ENCODE measurements at places on chromosomes 2 and 18.

- DNase-seq, result no peak
Measured at GRCh38 chr2:206764673-206765241, 371 bp downstream of the MDH1B start.

- DNase-seq, result no peak
Measured at GRCh38 chr18:48391868-48392267, 17.3 kb downstream of the ZBTB7C start.

- no peak for DNase-seq
Measured at GRCh38 chr2:3739313-3739712, 35.9 kb downstream of the DCDC2C start.

DNA sequence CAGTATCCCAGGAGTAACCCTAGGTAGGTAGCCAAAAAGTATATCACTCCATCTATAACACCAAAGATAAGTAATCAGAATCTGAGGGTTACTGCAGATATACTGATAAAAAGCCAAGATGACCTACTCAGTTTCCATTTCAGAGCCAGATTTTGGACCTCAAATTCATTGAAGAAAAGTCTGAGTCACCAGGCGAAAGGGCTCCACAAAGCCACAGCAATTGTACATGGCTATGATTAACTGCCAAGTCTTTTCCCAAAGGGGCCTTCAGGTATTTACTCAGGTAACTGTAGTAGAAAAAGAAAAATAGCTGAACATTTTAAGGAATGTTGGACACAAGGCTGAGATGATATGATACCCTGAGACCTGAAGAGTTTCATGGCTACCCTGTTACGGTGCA lies 75.6 kb upstream of the KCNH7 start:
- no peak for DNase-seq

DNA sequence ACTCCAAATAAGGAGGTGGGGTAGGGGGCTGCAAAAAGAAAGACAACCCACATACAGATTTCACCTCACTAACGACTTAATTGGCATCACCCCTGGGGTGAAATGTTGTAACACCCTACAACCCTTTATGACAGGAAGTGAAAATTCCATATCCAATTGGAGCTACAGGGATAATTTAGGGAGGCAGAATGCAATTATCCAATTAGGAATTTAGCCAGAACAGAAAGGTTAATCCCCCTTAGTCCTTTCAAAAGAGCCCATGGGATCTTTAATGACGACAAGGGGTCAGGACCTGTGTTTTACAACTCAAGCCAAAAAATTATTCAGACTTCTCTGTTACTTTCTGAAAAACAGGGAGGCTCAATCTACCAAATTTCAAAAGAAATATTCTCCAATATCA lies 1027.1 kb downstream of the TMEM182 start:
- no peak for DNase-seq

DNA sequence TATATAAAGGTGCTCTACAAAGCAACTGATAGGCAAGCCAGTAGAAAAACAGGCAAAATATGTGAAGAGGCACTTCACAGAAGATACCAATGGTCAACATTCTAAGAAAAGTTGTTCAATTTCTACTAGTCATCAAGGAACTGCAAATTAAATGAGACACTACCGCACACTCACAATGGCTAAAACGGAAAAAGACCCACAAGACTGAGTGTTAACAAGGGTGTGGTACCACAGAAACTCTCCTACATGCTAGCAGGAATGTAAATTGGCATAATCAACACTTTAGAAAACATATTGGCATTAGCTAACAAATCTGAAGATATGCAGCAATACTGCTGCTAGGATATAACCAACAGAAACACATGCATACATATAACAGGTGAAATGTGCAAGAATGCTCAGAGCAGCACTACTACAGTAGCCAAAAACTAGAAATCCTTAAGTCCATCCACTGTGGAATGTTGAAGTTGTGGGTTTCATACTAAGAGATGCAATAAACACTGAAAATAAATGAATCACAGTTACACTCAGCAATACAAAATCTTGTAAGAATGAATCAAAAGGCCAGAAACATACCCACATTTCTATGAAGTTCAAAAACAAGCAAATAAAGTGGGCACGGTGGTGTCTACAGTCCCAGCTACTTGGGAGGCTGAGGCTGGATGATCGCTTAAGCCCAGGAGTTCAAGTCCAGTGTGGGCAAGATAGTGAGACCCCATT lies 9.2 kb downstream of the RNU4ATAC start:
- no peak for DNase-seq

DNA sequence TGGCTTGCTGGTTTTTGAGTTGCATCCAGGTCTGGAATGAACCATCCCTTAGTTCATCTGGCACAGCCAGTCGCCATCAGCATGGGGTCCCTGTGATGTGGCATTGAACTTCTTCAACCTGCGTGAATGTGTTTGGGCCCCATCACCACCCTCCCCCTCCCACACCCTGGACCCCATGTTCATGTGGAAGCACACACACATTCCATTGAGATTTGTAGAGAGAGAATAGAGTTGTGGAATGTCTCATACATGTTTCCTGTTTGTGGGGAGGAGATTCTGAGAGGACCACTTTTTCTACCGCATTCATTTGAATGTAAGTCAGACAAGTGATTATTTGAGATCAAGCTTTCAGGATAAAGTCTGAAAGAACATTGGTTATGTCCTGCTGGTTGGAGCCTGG lies 117.6 kb upstream of the EML6 start:
- DNase-seq, result no peak

GRCh38 chr18:37322492-37323035 lies 243.0 kb downstream of the CELF4 start:
- peak; percentile 30 for DNase-seq

DNA sequence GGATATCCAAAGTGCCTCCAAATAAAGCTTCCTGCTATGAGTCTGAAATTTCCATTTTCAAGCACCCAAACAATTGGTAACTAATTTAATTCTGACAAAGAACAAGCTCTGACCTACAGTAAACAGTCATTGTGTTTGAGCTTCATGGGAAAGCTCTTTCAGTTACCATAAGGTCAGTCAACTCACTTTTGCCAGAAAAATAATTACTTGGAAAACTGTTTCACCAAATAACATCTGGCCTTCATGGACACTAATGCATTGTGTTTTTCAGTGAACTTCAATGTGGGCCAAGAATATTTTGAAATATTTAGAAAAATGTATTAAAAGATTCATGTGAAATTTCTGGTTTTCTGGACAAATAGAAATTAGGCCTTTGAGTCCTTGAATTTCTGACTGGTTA lies 369.9 kb downstream of the GALR1 start:
- peak; percentile 51 for DNase-seq

GRCh38 chr2:40281021-40281940 lies 170.6 kb downstream of the SLC8A1 start:
- peak; percentile 56 for DNase-seq

DNA sequence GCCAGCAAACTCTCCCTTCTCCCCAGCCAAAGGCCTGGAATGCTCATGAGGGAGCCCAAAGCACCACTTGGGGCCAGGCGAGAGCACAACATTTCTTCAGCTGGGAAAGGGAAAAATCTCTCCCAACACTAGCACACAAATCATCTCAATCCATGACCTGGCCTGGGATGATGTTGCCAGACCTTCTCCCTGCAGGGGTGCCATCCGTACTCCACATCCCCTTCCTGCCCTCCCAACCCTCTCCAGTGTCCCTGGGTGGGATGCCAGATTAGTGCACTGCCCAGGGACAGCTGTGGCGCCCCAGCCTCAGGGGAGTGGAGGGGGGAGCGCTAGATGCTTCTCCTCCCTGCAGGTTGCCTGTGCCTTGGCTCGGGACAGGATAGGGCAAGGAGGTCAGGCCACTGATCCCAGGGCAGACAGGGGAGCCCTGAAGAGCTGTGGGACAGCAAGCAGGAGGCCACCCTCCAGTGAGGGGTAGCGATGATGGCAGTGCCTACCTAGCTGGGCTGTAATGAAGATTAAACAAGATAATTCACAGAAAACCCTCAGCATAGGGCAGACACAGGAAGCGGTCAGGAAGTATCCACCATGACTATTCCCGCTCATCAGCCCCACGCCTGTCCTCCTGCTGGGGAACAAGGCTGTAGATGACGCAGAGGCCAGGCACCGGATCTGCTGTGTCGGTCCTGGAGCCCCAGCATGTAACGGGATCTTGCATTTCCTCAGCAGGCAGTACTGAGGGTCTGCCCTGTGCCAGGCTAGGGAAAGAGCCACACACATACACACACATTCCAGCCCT lies 31.1 kb downstream of the SERTAD2 start:
- no peak for DNase-seq

GRCh38 chr2:239113171-239113570 lies 265.3 kb downstream of the TWIST2 start:
- DNase-seq, result no peak

DNA sequence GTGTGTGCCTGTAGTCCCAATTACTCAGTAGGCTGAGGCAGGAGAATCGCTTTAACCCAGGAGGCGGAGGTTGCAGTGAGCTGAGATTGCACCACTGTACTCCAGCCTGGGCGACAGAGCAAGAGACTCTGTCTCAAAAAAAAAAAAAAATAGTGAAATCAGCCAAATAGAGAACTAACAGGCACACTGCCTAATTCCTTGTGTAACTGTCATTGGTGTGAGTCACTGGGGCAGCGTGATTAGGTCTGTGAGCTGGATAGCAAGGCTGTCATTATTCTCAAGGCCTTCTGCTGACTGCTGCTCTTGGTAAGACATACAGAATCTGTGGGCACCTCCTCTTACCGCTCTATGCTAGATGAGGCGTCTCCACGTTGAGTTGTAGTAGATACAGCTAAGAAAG lies 270.3 kb downstream of the NEDD4L start:
- peak; percentile 88 for DNase-seq

DNA sequence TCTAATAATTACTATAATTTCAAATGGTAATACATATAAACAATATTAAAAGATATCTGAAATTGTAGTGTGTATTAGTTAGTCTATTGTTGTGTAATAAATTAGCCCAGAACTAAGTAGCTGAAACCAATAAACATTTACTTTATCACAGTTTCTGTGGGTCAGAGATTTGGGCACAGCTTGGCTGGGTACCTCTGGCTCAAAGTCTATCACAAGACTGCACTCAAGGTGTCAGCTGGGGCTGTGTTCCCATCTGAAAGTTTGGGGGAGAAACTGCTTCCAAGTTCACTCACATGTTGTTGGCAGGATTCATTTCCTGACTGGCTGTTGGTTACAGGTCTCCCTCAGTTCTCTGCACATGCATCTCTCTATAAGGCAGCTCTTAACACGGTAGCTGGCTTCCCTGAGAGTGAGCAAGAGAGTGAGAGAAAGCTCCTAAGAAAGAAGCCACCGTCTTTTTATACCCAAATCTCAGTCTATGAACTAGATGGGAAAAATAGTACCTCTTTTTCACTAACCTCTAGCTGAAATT lies 25.6 kb upstream of the WIPF1 start:
- DNase-seq, result no peak

- DNase-seq, result peak; percentile 25
Measured at GRCh38 chr18:24582771-24583170, 122.3 kb downstream of the HRH4 start.

DNA sequence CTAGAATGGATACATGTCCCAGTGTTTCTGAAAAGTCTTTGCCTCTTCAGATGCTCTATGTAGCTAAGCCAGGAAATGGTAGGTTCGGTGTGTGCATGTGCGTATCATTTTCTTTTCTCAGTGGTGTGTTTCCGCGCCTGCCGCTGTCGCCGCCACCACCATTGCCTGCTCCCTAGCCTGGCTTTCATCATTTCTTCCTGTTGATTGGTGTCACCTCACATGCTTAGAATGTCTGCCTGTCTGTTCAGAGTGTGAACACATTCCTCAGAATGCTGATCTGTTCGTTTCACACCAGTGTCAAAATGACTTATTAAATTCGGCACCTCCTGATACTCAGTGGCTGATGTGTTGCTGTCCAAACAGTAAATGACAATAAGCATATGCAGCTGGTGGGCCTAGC lies 255.2 kb upstream of the SPRED2 start:
- DNase-seq, result no peak

DNA sequence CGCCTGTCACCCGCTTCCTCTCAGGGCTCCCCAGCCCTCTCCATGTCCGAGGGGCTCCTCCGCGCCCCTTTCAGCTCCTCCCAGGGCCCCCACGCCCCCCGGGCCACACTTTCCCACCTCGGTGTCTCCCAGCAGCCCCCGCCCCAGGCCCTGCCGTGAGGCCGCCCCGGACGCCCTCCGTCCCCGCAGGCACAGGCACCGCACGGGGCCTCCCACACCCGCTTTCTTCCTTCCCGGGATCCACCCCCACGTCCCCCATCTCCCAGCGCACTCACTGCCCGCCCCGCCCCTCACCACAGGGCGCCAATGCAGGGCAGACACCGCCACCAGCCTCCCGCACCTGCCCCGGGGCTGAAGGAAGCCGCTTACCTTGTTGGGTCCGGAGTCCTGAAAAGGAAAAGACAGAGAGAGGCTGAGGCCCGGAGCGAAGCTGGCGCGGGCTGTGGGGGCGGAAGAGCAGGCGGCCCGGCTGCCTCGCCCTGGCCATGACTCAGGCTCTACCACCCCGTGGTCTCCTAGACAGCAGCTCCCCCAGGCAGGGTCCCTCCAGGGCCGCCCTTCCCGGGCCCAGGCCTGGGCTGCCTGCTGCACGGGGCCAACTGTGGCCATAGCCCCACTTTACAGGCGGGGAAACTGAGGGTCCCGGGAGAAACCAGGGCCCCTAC lies 37.7 kb downstream of the KIF1A start:
- DNase-seq, result no peak

- DNase-seq, result no peak
Measured at GRCh38 chr2:176947754-176948153, 264.8 kb upstream of the HNRNPA3 start.

DNA sequence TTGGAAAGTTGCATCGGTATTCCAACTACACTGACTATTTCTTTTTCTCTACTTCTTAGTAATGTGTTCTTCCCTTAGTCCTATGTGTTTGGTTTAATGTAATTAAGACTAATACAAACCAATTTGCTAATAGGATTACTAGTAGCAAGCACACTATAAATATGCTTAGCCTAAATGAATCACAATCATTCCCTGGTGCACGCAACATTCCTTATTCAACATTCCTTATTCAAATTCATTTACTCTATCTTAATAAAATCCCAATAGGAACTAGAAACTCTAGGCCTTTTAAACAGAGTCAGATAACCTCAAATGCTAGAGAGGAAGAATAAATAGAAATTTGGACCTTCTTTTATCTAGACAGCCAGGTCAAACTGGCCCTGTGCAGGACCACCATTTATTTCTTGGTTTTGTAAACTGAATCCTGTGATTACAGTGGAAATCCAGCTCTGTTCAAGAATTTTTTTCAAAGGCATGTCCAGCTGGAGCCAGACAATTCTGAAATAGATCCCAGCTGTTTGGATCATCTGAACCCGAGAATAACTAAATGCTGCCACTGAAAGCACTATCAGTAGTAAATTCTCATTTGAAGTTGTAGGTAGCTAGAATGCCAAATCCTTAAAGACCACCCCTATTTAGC lies 103.1 kb downstream of the PPP1R1C start:
- peak; percentile 34 for DNase-seq

GRCh38 chr2:223010641-223011040 lies 41.3 kb upstream of the KCNE4 start:
- no peak for DNase-seq

DNA sequence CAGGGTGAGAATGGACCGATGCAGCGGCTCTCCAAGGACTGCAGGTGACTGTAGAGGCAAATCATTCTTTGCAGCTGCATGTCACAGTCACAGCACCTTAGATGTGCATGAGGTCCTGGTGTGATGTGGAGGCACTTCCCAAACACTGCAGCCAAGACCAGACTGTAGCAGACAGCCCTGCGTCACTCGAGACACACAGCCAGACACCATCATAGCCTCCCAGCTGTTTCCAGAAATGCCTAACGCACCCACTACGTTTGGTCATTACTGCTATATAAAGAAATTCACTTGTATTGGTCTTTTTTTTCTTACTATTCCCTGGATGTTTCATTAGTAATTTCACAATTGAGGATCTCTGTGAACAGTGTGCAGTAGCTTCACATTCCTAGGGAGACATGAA lies 60.9 kb downstream of the SH3YL1 start:
- DNase-seq, result no peak

- peak; percentile 72 for DNase-seq
Measured at GRCh38 chr2:239257511-239257937, 143.3 kb downstream of the HDAC4 start.
